Heart left ventricle (tissue), 16 donors: ENCODE measurements at places on chromosomes 1 and 21.

GRCh38 chr1:58999676-59000075 is 215.8 kb upstream of the JUN start:
- no peaks in the 10 kb centered on the region for H3K27me3 ChIP-seq
- no peaks in the 10 kb centered on the region for H3K36me3 ChIP-seq
- H3K27ac ChIP-seq, result no peak overlapping the region
- no peaks in the 10 kb centered on the region for H3K4me1 ChIP-seq
- no peak overlapping the region for H3K4me3 ChIP-seq

GRCh38 chr1:236257216-236257615 is 24.5 kb downstream of the ERO1B start:
- no peaks in the 10 kb centered on the region for H3K4me1 ChIP-seq
- H3K27ac ChIP-seq, result no peak overlapping the region
- no peaks in the 10 kb centered on the region for H3K36me3 ChIP-seq
- no peak overlapping the region for H3K4me3 ChIP-seq

DNA sequence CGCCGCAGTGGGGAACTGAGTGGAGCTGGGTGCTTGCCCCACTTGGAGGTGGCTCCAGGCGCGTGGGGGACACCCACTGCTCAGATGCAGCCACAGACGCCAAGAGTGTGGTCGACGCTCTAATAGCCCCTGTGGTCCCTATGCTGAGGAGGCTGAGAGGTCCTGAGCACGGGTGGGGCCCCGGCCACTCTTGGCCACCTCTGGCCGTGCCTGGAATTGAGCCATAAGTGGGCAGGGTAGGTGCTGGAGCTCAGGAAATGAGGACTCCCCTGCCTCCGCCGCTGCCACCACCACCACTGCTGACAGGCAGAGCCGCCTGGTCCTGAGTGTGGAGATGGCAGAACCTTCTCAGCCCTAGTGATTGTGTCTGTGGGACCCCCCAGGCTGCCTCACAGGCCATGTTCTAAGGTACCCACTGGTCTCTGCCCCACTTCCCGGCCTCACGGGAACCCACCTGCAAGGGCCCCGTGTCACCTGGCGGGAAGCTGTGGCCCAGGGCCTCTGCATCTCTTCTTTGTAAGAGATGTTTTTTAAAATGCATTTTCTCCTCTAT is 34.6 kb upstream of the DIP2A start:
- peaks cover 78% of the 10 kb centered on the region for H3K36me3 ChIP-seq
- no peaks in the 10 kb centered on the region for H3K27me3 ChIP-seq
- H3K4me3 ChIP-seq, result no peak overlapping the region
- H3K27ac ChIP-seq, result no peak overlapping the region

DNA sequence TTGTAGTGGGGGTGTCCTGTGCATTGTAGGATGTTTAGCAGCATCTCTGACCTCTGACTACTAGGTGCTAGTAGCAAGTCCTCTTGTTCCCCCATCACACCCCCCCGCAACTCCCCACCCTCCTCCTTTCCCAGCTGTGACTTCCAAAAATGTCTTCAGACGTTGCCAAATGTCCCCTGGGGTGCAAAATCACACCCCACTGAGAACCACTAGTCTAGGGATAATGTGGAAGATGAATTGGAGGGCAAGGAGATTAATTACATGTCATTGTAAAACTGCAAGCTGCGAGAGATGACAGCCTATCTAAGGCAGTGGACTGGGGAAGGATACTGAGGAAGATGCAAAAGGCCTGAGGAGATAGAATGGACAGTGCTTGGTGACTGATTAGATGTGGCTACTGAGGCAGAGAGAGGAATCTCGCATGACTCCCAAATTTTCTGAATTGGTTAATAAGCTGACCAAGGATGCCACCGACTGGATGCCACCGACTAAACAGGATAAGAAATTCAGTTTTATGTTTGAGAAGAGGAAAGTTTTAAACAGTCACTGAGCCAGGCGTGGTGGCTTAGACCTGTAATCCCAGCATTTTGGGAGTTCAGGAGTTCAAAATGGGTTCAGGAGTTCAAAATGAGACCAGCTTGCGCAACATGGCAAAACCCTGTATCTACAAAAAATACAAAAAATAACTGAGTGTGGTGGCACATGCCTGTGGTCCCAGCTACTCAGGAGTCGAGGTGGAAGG is 3.1 kb upstream of the JAK1 start:
- H3K36me3 ChIP-seq, result peaks cover 3% of the 10 kb centered on the region
- no peaks in the 10 kb centered on the region for H3K27me3 ChIP-seq
- no peak for DNase-seq

- no peak overlapping the region for H3K27ac ChIP-seq
- no peak overlapping the region for H3K4me3 ChIP-seq
- DNase-seq, result no peak
- H3K27me3 ChIP-seq, result no peaks in the 10 kb centered on the region
- no peaks in the 10 kb centered on the region for H3K36me3 ChIP-seq
- H3K4me1 ChIP-seq, result peaks cover 3% of the 10 kb centered on the region
Measured at GRCh38 chr1:184370850-184371249, 16.0 kb upstream of the C1orf21 start.
